ENCODE measurements at places on chromosomes 16 and 17.

DNA sequence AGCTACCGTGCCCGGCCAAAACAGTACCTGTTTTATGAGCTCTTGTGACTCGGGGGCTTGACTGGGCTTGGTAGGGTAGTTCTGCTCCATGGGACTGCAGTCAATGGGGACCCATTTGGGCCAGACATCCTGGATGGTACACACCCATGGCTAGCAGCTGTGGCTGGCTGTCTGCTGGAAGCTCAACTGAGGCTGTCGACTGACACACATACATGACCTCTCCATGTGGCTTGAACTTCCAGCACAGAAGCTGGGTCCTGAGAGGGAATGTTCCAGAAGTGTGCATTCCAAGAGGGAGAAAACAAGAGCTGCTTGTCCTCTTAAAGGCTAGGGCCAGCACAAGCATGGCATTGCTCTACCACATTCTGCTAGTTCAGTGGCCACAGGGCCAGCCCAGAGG, 14.9 kb upstream of the NKD1 start:
- no peak for DNase-seq

- no peak for DNase-seq
These were observed 3.3 kb downstream of the GALNS start for GRCh38 chr16:88853325-88853941.

- no peak for DNase-seq
These were observed 2.5 kb upstream of the CCL2 start for GRCh38 chr17:34252444-34253138.

- DNase-seq = no peak
These were observed 11.0 kb upstream of the SEC14L1 start for GRCh38 chr17:77129568-77130301.

DNA sequence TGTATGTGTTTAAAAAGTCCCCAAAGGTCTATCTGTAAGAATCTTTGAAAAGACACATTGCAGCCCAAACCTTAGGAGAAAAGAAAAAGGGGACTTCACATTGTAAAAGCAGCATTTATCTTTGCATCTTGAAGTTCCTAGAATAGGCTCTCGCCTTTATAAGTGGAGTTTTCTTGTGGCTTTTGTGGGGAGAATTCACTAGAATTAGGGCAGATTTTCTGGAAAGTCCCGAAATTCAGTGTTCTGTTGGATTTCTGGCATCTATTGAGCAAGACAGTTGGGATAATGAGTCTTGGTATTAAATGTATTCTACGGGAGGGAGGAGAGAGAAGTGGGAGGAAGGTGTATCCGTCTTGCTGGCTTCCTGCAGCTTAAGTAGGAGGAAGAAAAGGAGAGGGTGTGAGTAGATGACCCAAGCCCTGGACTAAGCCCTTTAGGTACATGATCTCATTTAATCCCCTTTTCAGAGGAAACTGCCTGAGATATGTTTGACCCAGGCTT, 62.6 kb downstream of the PRKCA start:
- no peak for DNase-seq

DNA sequence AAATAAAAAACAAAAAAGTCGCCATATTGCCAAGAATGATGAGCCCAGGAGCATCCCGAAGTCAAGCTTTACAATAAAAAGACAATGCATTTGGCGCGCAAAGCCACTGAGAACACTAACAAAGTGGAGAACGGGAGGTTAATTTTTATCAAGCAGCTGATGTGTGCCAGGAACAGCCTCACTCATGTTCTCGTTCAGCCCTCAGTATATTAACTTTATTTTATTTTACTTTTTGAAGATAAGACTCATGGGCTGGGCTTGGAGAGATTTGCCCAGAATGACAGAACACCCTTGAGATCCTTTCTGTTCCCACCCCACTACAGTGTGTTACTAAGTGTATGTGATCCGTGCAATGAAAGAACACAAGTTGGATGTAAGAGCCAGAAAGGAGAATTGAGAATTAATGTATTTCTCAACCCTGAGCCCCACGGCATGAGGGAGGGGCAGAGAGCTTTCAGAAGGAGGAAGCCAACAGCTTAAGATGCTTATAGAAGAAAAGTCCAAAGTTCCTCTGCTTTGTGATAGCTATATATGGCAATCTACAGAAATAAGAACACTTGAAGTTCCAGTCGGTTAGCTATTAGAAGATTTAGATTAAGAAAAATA, 48.4 kb downstream of the COTL1 start:
- DNase-seq = no peak

GRCh38 chr16:89287777-89288576, 70.5 kb downstream of the ZNF778 start:
- DNase-seq = no peak

GRCh38 chr16:50941681-50942080, 199.8 kb downstream of the CYLD start:
- DNase-seq = no peak

- no peak for DNase-seq
These were observed 145.5 kb upstream of the PMFBP1 start for GRCh38 chr16:72317446-72317845.

DNA sequence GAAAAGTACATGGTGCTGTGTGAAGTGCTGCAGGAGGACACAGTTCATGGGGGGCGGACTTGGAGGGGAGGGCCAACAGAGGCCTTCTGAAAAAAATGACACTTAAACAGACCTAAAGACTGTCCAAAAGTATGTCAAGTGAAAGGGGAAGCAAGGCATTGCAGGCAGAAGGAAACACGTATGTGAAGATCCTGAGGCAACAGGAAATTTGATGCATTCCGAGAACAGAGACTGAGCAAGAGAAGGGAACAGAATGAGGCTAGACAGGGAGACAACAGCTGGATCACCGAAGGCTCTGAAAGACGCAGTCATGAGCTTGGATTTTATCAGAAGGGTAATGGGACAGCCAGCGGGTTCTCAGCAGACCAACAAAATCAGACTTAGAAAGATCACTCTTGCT, 1.1 kb downstream of the IFT20 start:
- no peak for DNase-seq

DNA sequence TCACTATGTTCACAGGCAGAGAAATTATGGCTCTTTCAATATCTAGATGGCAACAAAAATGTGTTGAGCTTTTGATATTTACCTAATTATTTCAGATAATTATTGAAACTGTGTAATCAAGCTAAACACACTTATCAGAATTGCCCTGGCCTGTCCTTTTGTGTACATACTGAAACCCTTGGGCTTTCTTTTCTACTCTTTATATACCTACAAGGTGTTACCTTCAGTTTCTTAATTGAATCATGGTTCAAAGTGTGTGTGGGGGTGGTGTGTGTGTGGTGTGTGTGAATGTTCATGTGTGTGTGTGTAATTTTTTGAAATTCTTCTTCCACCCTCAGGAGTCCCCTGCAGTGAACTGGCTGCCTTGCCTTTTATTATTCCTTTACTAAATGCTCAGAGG, 506.8 kb upstream of the SOX9 start:
- no peak for DNase-seq

DNA sequence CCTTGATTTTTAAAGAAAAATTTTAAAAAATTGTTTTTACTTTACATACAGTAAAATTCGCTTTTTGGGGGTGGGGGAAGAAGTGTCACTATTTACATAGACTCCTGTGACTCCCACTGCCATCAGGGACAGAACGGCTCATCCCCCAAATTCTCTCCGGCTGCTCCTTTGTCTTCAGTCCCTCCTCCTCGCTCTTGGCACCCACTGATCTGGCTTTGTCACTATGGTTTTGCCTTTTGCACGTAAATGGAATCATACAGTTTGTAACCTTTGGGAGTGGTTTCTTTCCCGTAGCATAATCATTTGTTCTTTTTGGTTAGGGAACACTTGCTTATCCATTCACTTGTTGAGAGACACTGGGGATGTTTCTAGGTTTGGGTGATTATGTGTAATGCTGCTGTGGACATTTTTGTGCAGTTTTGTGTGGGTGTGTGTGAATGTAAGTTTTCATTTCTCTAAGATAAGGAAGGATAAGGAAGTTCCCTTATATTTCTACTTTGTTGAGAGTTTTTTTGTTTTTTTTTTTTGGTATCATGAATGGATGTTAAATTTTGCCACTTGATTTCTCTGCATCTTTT, 27.4 kb downstream of the RAB11FIP4 start:
- no peak for DNase-seq

DNA sequence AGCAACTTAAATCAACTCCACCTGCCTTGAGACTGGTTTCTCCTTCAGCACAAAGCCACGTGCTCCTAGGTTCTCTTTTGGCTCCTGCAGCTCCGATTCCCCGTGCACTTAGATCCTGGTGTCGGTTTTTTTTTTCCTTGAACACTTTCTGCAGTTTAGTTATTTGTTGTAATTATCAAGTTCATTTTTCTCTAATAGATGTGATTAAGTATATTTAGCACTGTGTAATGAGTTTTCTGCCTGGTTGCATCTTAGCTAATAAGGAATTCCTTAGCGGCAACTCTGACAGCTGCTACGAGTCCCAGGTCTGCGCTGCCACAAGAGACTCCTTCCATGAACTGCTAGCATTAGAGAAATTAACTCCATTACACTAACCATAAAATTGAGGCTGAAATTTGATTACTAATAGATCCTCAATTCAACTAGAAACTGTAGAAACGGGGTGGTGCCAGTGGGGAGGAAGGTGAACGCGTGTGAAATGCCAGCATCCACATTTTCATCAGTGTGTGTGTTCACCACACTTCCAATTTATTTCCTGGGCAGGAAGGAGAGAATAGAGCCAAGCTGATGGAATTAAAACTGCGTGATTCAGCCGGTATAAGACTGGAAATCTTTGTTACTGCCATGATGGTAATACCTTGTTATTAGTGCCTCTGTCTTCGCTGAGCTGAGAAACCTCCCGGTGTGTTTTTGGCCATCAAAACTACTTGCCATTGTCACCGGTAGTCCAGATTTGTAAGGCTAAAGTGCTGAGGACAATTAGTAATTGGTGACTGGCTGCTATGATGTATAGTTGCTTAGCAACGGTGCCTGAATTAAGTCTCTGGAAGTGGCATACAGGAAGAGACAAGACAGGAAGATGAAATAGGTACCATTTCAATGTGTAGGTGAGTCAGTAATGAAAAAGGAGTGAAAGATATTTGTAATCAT, 232.4 kb downstream of the IRX3 start:
- DNase-seq = no peak

DNA sequence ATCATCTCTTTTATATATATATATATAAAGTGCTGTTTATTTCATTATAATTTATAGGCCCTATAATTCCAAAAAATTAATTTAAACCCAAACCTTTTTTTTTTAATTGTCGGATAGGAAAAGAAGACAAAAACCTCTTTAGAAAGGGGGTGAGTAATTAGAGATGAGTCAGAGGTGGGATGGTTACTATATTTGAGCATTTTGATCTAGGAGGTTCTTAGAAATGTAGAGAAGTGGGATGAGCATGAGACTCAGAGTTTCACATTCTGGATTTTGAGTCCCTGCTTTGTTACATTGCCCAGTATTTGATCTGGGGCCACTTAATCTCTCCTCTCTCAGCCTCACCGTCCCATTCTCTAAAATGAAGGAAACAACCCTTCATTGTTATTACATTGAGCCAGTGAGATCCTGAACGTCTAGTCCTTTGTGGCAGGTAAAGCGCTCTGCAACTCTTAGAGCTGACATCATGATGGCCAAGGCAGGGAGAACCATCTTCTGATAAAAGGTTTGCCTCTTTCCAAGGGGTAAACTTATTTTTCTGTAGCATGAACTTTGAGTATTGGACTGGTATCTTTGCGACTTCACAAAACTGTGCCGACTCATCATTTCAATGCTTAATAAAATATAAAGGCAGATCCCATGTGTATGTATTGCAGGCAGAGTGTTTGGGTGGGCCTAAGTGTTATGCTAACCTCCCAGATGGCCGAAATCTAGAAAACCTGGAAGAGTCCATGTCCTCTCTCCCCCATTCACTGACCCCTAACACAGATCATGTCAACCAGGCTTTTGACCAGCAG, 21.3 kb downstream of the HS3ST3B1 start:
- no peak for DNase-seq

DNA sequence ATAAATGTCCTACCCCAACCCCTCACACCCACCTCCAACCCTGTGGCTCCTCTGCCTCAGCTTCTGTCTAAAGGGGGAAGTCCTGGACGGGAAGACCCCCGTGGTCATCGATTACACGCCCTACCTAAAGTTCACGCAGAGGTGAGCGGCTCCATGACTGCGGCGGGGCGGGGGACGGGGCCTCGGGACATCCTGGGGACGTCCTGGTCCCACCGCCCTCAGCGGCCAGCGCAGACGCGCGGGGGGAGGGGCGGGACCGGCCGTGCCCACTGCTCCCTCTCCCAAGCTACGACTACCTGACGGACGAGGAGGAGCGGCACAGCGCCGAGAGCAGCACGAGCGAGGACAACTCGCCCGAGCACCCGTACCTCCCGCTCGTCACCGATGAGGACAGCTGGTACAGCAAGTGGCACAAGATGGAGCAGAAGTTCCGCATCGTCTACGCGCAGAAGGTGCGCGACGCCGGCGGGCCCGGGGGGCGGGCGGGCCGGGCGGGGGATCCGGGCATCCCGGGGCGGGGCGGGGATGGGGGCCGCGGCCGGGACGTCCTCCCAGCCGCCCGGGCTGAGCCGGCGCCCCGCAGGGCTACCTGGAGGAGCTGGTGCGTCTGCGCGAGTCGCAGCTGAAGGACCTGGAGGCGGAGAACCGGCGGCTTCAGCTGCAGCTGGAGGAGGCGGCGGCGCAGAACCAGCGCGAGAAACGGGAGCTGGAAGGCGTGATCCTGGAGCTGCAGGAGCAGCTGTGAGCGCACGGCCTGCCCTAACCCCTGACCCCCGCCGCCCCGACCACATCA, 6.7 kb downstream of the RUNDC3A start:
- no peak for DNase-seq

DNA sequence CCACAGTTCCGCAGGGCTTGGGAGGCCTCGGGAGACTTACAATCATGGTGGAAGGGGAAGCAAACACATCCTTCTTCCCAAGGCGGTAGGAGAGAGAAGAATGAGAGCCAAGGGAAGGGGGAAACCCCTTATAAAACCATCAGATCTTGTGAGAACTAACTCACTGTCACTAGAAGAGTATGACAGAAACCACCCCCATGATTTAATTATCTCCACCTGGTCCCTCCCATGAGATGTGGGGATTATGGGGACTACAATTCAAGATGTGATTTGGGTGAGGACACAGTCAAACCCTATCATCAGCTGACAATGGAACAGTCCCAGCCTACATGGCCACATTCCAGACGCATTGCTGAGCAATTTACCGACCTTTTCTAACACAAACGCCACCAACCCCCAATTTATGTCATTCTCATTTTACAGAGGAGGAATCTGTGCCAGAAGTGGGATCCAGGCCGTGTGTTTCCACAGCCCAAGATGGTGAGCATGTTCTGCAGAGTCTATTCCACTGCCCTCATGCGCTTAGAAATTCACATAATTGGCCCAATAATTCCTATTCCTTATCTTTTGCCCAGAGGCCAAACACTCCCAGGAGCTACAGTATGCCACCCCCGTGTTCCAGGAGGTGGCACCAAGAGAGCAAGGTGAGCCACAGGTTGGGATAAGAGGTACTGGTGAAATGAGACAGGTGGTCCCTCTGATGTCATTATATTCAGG, 17.3 kb downstream of the MILR1 start:
- DNase-seq = no peak

DNA sequence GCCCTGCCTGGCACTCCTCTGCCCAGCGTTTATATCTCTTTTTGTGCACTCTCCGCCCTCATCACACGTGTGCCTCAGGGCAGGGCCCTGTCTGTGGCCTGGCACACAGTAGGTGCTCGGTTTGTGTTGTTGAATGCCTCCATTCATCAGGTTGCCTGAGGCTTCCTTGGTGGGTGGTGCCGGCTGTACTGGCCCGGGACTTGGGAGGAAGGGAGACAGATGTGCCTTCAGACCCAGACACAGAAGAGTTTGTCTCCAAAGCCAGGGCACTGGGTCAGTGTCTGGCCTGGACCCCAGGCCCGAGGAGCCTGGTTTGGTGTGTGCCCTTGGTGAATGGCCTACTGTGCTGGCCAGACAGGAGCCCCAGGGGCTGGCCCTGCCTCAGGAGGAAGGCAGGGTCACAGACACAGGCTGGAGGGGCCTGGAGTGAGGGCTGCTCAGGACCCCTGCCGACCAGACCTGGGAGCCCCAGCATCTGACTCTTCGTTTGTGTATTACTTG, 71.6 kb downstream of the RAI1 start:
- DNase-seq = no peak
